ENCODE measurements at places on chromosomes 5 and 9. TPM values are rescaled to one million over a fixed set of nuclear protein-coding genes. Genes with fewer than 3 reads are reported as not detected.

SERINC5 gene
- 22.2 TPM for polyA plus RNA-seq

LCN10 gene
- polyA plus RNA-seq: 0.11 TPM

NUP155 gene
- polyA plus RNA-seq: 3.0 TPM

SLC2A8 gene
- 24.5 TPM for polyA plus RNA-seq

TNFSF8 gene
- 0.53 TPM for polyA plus RNA-seq

DCTN4 gene
- 10.3 TPM for polyA plus RNA-seq

LPAR1 gene
- polyA plus RNA-seq: 0.51 TPM

DMRT3 gene
- not detected for polyA plus RNA-seq

SH3TC2 gene
- 0.31 TPM for polyA plus RNA-seq

WNK2 gene
- polyA plus RNA-seq: 0.65 TPM

TMOD1 gene
- polyA plus RNA-seq: 14.7 TPM

SHISAL2B gene
- not detected for polyA plus RNA-seq

LCN12 gene
- polyA plus RNA-seq: 12.2 TPM

SPATA6L gene
- 2.7 TPM for polyA plus RNA-seq

MEF2C gene
- polyA plus RNA-seq: 2.8 TPM

TMC1 gene
- not detected for polyA plus RNA-seq

COL15A1 gene
- polyA plus RNA-seq: 0.16 TPM

MYMK gene
- polyA plus RNA-seq: not detected

PDCD1LG2 gene
- polyA plus RNA-seq: 0.46 TPM

BRD3OS gene
- polyA plus RNA-seq: 5.1 TPM

TRPM3 gene
- polyA plus RNA-seq: 0.50 TPM

SREK1 gene
- polyA plus RNA-seq: 35.4 TPM

RLN2 gene
- not detected for polyA plus RNA-seq

VLDLR gene
- 0.44 TPM for polyA plus RNA-seq

NR6A1 gene
- polyA plus RNA-seq: 0.72 TPM

UBAC1 gene
- polyA plus RNA-seq: 16.2 TPM

OTULINL gene
- 0.96 TPM for polyA plus RNA-seq

PRRX2 gene
- not detected for polyA plus RNA-seq

SEMA5A gene
- 1.4 TPM for polyA plus RNA-seq

TXNDC8 gene
- polyA plus RNA-seq: not detected

ZNF367 gene
- polyA plus RNA-seq: 0.36 TPM

FAM221B gene
- not detected for polyA plus RNA-seq

PCDHB3 gene
- polyA plus RNA-seq: 0.09 TPM

LYSMD3 gene
- polyA plus RNA-seq: 9.1 TPM

TRIP13 gene
- 0.67 TPM for polyA plus RNA-seq

WHRN gene
- 0.67 TPM for polyA plus RNA-seq

IL17B gene
- polyA plus RNA-seq: not detected

PRPF4 gene
- 9.3 TPM for polyA plus RNA-seq

All from liver (tissue), 10 donors.